ENCODE measurements at places on chromosomes 2 and 18. TPM values are rescaled to one million over a fixed set of nuclear protein-coding genes. Genes with fewer than 3 reads are reported as not detected.

DNA sequence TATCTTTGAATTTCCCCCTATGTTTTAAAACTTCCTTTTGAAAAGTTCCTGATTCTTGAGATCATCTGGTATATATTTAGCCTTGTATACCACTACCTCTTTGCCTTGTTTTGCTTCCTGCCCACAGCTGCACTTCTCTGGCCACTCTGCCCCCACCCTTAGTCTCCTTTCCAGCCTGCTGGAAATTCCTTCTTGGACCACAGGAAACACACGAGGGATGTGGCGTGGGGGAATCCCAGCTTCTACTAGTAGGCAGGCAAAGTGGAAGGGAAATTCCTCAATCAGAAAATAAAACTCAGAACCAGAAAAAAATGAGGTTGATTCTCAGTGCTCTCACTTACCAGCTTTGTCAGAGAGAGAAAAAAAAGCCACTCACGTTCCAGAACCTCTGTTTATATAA is 13.4 kb downstream of the IL18RAP start:
- no peaks in the 10 kb centered on the region for H3K27me3 ChIP-seq
- H3K4me3 ChIP-seq: no peak overlapping the region
- no peak for DNase-seq

- no peaks in the 10 kb centered on the region for H3K36me3 ChIP-seq
- no peak overlapping the region for H3K4me3 ChIP-seq
- H3K4me1 ChIP-seq: no peaks in the 10 kb centered on the region
- H3K27me3 ChIP-seq: no peaks in the 10 kb centered on the region
Measured at GRCh38 chr18:9337873-9338272, 3.3 kb downstream of the TWSG1 start.

DNA sequence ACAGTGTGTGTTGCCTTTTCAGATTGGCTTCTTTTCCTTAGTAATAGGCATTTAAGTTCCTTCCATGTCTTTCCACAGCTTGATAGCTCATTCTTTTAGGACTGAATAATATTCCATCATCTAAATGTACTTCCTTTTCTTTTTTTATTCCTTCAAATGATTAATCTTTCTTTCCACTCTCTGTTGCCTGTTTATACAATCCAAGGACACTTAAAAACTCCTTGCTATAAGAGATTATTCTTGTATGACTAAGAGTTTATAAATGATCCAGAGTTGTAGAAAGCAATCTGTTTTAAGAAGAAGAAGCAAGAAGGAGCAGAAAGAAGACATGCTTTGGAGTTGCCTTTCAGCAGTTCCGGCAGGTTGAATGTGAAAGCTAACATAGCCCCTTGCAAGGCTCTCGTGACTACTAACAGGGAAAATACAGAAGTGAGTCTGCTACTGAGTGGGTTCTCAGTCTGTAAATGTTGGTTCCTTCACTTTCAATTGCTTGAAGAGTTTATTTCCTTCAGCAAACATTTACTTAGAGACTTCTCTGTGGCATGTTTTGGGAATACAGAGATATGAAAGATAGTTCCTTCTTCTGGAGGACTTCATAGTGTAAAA is 123.0 kb downstream of the PMAIP1 start:
- no peaks in the 10 kb centered on the region for H3K27me3 ChIP-seq
- H3K4me1 ChIP-seq: no peaks in the 10 kb centered on the region
- H3K36me3 ChIP-seq: no peaks in the 10 kb centered on the region
- H3K27ac ChIP-seq: no peak overlapping the region

DNA sequence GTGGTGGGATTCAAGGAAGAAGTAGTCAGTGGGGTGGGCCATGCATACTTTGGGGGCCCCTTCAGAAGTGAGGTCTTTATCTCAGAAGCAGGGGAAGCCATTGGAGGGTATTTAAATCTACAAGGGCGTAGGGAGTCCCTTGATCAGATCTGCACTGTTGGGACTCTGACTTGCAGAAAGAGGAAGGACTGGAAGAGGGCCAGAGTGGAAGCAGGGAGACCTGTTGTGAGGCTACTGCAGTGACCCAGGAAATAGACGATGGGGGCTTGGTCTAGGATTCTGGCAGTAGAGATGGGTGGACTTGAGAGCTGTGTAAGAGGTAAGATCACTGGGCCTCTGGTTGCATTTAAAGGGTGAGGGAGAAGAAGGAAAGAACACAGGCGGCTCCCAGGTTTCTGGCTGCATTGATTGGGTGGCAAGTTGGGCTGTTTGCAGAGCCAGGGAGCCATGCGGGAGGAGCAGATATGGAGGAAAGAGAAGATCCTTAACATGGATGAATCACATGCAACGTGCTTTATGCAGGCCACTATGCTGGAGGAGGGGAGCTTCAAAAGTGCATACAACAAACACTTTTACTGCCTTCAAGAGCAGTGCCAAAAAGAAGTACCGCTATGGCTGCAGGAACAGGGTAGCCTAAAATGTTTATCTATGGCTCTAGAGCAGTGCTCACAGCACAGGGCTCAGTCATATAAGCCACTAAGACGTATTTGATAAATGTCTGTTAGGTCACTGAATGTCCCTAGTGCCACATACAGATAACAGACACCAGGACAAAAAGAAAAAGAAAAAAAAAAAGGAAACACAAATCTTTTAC is 2.3 kb downstream of the SFXN5 start:
- H3K4me3 ChIP-seq: no peak overlapping the region
- H3K4me1 ChIP-seq: peaks cover 10% of the 10 kb centered on the region
- no peak overlapping the region for H3K27ac ChIP-seq
- DNase-seq: no peak

DNA sequence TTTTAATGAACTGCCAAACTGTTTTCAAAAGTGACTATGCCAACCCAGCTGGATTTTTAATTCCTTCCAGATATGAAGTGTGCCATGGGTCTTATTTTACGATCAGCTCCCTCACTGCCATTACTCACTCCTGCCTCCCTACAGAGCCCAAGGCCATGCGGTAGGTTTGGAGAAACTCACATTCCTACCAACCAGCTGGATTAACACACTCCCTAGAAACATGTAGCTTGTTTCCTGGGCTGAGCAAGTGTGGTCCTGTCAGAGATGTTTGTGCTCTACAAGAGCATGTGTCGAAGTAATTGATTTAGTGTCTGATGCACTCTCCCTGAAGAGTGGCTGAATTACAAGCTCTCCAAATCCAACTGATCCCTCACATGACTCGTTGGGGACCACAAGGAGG is 82.5 kb downstream of the SPP2 start:
- no peak overlapping the region for H3K27ac ChIP-seq
- H3K4me3 ChIP-seq: no peak overlapping the region
- no peaks in the 10 kb centered on the region for H3K4me1 ChIP-seq
- DNase-seq: no peak

GRCh38 chr2:105853354-105854088 is 108.8 kb downstream of the NCK2 start:
- no peaks in the 10 kb centered on the region for H3K36me3 ChIP-seq
- no peak overlapping the region for H3K4me3 ChIP-seq
- H3K27ac ChIP-seq: no peak overlapping the region
- H3K27me3 ChIP-seq: no peaks in the 10 kb centered on the region

GRCh38 chr2:85875350-85876050 is 13.3 kb downstream of the ST3GAL5 start:
- H3K27ac ChIP-seq: no peak overlapping the region
- DNase-seq: no peak
- no peaks in the 10 kb centered on the region for H3K4me1 ChIP-seq
- H3K27me3 ChIP-seq: no peaks in the 10 kb centered on the region
- no peaks in the 10 kb centered on the region for H3K36me3 ChIP-seq

GRCh38 chr2:222214885-222215284 is 83.9 kb downstream of the PAX3 start:
- H3K27me3 ChIP-seq: peaks cover 3% of the 10 kb centered on the region
- no peaks in the 10 kb centered on the region for H3K36me3 ChIP-seq
- no peak for DNase-seq
- H3K4me1 ChIP-seq: no peaks in the 10 kb centered on the region
- H3K4me3 ChIP-seq: no peak overlapping the region
- H3K27ac ChIP-seq: no peak overlapping the region

The BMP10 gene
- not detected for total RNA-seq

GRCh38 chr2:126828491-126828890 is 70.2 kb upstream of the TEX51 start:
- no peaks in the 10 kb centered on the region for H3K27me3 ChIP-seq
- no peak overlapping the region for H3K27ac ChIP-seq
- H3K36me3 ChIP-seq: no peaks in the 10 kb centered on the region
- no peaks in the 10 kb centered on the region for H3K4me1 ChIP-seq

GRCh38 chr2:9327873-9328352 is 95.4 kb downstream of the ITGB1BP1 start:
- no peak overlapping the region for H3K27ac ChIP-seq
- H3K4me1 ChIP-seq: no peaks in the 10 kb centered on the region
- no peaks in the 10 kb centered on the region for H3K27me3 ChIP-seq
- DNase-seq: no peak
- H3K36me3 ChIP-seq: no peaks in the 10 kb centered on the region

The GKN1 gene
- total RNA-seq: not detected

DNA sequence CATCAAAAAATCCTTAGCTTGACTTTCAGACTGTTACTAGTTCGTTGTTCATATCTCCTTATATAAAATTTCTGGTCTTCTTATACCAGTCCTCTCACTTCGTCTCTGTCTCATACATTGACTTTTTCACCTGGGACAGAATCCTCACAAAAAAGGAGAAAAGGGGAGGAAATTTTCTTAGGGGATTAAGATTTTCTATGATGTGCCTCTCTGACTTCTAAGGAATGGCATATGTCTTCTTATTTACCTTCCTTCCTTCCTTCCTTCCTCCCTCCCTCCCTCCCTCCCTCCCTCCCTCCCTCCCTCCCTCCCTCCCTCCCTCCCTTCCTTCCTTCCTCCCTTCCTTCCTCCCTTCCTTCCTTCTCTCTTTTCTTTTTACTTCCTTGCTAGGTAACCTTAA is 27.9 kb downstream of the KCNE4 start:
- H3K36me3 ChIP-seq: no peaks in the 10 kb centered on the region
- no peak for DNase-seq
- H3K4me1 ChIP-seq: no peaks in the 10 kb centered on the region
- H3K27me3 ChIP-seq: no peaks in the 10 kb centered on the region
- no peak overlapping the region for H3K27ac ChIP-seq
- no peak overlapping the region for H3K4me3 ChIP-seq

GRCh38 chr2:189913821-189914220 is 129.6 kb downstream of the PMS1 start:
- H3K4me3 ChIP-seq: no peak overlapping the region
- no peak overlapping the region for H3K27ac ChIP-seq
- H3K27me3 ChIP-seq: no peaks in the 10 kb centered on the region
- H3K4me1 ChIP-seq: no peaks in the 10 kb centered on the region

The ARL6IP6 gene
- total RNA-seq: 25.9 TPM

GRCh38 chr2:70062270-70062669 is 25.0 kb upstream of the PCBP1 start:
- H3K4me1 ChIP-seq: no peaks in the 10 kb centered on the region
- H3K27ac ChIP-seq: no peak overlapping the region
- no peak for DNase-seq

DNA sequence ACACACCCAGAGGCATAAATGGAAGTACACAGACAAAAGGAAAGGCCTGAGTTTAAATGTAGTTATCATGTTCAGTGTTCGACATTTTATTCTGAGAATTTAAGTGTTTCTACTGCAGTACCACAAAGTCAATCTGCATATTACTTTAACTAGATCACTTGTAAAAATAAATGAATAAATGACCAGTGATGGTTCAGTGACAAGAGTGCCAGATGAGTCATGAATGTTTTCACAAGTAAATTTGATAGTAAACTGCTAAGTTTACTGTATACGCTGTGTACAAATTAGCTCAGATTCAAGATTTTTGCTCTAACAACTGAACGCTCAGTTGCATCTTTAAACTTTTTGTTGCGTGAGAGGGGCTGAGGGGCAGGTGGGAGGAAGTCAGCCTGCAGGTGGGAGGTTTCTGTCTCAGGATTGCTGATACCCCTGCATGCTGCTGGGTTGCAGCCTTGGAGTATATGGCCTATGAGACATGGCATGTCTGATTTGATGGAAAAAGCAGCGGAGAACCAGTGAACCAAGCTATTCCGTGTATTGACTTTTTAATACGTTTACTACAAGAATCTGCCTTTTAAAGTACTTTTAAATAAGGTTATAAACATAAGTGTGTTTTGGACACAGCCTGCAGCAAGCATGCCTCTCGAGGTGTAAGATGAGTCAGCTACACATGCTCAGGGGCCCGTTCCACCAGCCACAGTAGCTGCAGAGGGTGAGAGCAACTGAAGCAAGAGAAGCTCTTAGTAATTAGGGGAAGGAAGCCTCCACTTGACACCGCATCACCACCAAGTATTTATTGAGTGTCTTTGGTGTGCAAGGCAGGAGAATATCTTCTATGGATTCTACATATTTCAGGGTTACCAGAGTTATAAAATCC is 245.1 kb downstream of the NEDD4L start:
- H3K27ac ChIP-seq: no peak overlapping the region
- H3K36me3 ChIP-seq: no peaks in the 10 kb centered on the region
- DNase-seq: no peak
- no peaks in the 10 kb centered on the region for H3K27me3 ChIP-seq
- no peak overlapping the region for H3K4me3 ChIP-seq

- no peak overlapping the region for H3K4me3 ChIP-seq
- H3K36me3 ChIP-seq: no peaks in the 10 kb centered on the region
- H3K27ac ChIP-seq: no peak overlapping the region
- no peaks in the 10 kb centered on the region for H3K27me3 ChIP-seq
- no peak for DNase-seq
Measured at GRCh38 chr18:35051641-35052377, 10.6 kb downstream of the MAPRE2 start.

DNA sequence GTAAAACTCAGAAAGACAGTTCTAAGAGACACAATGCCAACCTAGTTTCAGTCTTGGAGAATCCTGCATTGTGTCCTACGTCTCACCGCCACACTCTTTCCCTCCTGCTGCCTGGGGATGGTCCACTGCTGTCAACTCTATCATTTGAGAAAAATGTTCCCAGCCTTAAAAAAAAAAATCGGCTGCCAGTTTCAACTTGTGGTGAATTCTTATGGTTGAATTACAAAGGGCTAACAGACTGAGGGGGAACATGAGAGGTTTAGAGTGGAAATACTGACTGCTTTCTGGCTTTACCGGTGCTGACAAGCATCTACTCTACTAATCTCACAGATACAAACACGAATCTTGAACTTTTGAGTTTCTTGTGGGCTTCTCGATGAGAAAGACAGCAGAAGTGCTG is 74.0 kb downstream of the NAB1 start:
- no peaks in the 10 kb centered on the region for H3K36me3 ChIP-seq
- DNase-seq: no peak
- no peaks in the 10 kb centered on the region for H3K27me3 ChIP-seq
- no peak overlapping the region for H3K4me3 ChIP-seq
- no peak overlapping the region for H3K27ac ChIP-seq

DNA sequence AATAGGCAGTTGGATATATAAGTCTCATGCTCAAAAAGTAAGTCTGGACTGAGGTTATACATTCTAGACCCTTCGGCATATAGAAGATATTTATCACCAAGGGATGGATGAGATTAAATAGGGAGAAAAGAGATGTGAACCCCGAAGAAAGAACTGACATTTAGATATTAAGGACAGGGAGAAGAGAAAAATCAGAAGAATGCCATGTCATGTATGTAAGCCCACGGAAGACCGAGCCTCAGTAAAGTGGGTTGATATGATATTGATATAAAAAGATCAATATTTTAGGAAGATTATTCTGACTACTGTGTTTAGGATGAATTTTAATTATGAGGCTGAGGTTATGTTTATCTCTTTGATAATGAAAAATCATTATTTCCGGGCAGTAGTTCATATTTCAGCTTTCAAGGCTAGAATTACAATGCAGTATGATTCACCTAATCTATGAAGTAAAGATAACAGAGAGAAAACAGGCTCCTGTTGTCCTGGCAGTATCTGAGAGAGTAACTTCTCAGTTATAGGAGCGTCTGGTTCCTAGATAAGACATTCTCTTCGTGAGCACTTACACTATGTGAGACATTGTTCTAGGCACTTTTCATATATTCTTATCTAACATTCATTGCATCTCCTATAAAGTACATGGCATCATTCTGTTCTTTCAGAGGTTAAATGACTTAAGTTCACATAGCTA is 83.0 kb downstream of the UBR3 start:
- H3K27me3 ChIP-seq: no peaks in the 10 kb centered on the region
- H3K4me3 ChIP-seq: no peak overlapping the region
- no peak overlapping the region for H3K27ac ChIP-seq
- H3K4me1 ChIP-seq: no peaks in the 10 kb centered on the region

The SIX3 gene
- not detected for total RNA-seq

Data from uterus (tissue), 4 donors.